Thoracic aorta (tissue), 2 donors: ENCODE measurements at places on chromosomes 11 and 22.

DNA sequence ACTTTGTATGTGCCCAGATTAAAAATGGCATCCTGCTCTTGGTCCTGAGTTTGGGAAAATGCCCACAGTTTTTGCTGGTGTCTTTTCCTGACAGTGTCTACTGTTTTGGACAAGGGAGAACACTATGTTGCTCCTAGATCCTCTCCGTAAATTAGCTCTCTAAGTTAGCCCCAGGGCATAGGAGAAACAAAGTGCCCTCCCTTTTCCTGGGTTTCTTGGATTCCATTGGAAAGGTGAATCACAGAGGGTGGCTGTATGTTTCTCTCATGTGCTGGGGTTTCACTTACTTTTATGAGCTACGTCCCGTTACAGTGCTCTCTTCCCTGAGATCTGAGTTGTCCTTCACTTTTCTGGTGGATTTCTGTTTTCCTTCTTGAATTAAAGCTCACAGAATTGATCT, 782.8 kb downstream of the CNTN5 start:
- no peak for DNase-seq

GRCh38 chr11:74462631-74463030, 4.7 kb downstream of the KCNE3 start:
- no peak for DNase-seq

DNA sequence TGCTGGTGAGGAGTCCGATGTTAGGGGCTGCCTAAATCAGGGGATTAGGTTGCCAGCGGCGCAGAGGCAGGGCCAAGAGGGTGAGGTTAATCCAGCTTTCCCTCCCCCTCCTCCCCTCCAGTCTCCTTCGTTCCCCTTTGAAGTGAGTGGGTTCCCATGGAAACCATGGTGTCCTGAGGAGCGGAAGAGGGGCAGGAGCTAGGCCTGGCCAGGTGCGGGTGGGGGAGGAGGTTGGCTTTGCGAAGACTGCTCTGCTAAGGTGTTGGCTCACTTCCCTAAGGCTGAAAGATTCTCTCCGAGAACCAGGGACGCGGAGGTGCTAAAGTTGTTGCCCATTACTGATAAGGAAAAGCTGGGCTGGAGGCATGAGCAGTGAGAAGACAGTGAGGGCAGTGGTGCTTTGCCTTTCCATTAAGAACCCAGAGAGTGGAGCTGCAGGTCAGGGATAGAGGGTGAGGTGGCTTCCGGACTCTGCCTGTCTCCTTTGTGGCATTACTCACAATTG, 124.6 kb downstream of the FEZ1 start:
- DNase-seq: no peak

GRCh38 chr11:86438685-86439084, 64.0 kb downstream of the CCDC81 start:
- no peak for DNase-seq

GRCh38 chr11:28999620-29000019, 891.4 kb downstream of the METTL15 start:
- DNase-seq: no peak

- no peak for DNase-seq
These were observed 47.5 kb upstream of the TCF20 start for GRCh38 chr22:42317691-42318547.

GRCh38 chr11:83773950-83774880, 488.0 kb upstream of the CCDC90B start:
- DNase-seq: no peak

DNA sequence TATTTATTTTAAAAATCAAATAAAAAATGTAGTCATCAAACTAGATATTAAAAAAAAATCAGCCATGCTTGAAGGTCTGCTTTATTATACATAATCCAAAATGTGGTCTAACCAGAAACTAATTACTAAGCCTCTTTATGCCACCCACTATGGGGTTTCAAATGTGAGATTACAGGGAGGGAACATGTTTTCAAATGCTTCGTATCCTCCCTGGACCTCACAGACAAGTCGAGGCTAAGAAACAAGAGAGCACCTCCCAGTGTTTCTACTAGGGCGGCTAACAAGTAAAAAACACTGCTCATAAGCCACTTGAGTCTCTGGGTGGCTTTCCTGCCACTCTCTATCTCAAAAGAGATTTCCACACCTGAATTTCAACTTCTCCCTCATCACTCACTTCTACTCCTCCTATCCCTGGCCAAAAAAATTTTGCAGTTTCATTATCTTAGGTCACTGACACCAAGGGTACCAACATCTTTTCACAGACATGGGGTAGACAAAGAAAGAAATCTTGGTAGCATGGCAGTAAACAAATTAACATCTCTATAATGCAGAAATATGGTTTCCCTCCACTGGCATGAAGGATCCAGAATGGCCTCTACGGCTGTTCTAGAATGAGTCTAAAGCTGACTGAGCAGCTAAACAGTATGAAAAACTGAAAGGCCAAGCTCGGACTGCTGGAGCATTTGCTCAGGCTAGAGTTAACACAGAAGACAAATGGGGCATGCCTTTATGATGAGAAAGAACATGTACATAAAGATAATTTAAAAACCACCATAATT, 50.9 kb downstream of the PITPNB start:
- DNase-seq: no peak

DNA sequence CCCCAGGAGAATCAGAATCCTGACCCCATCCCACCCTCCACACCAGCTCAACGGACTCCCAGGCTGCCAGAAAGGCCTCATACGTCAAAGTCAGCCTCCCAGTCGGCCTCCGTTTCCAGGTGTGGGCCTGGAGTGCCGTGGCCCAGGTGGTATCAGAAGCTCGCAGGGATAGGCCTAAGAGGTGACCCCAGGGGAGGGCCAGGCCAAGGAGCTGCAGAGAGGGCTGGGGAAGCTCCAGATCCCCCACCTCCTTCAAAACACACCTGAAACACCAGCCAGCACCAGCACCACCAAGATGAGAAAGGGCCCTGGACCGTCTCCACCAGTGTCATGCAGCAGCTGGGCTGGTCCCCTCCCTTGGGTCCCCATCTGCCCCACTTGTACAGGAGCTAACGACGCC, 20.3 kb downstream of the ASCL2 start:
- no peak for DNase-seq

DNA sequence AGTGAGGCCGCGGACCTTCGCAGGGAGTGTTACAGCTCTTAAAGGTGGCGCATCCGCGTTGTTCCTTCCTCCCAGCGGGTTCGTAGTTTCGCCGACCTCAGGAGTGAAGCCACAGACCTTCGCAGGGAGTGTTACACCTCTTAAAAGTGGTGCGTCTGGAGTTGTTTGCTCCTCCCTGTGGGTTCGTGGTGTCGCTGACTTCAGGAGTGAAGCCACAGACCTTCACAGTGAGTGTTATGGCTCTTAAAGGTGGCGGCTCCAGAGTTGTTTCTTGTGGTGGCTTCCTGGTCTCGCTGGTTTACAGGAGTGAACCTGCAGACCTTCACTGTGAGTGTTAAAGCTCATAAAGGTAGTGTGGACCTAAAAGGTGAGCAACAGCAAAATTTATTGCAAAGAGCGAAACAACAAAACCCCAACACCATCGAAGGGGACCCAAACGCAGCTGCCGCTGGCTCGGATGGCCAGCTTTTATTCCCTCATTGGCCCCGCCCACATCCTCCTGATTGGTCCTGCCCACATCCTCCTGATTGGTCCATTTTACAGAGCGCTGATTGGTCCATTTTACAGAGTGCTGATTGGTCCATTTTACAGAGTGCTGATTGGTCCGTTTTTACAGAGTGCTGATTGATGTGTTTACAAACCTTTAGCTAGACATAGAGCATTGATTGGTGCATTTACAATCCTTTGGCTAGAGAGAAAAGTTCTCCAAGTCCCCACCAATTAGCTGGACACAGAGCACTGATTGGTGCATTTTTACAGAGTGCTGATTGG, 1.2 kb upstream of the TMEM45B start:
- no peak for DNase-seq

DNA sequence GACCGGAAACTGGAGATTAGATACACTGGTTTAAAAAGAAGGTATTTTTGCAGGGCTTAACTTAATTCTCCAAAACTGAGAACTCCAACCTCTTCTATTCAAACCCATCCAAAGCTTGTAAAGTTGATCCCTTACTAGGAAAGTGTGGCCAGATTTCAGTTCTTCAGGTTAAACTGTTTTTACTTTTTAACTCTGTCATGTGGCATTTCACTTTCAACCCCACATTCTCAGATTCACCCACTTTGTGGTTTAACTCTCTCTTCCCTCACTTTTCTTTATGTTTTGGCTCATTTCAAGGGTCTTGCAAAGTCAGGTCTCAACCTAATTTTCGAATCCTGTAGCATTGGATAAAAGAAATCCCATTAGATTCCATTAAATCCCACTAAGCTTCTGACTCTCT, 75.4 kb downstream of the MPPED2 start:
- no peak for DNase-seq

DNA sequence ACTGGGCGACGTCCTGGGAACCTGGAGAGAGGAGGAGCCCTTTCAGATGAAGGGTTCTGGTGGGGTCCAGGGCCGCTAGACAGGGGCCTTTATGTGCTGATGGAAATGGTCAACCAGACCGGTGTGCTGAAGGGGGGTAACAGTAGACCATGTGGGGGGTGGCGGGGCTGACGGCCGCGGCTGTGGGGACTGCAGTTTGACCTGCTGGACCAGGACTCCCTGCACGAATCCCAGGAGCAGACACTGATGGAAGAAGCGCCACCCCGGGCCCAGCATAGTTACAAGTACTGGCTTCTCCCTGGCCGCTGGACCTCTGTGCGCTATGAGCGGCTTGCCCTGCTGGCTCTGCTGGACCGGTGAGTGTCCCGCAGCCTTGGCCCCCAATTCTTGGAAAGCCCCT, 6.4 kb downstream of the PCNX3 start:
- DNase-seq: no peak

DNA sequence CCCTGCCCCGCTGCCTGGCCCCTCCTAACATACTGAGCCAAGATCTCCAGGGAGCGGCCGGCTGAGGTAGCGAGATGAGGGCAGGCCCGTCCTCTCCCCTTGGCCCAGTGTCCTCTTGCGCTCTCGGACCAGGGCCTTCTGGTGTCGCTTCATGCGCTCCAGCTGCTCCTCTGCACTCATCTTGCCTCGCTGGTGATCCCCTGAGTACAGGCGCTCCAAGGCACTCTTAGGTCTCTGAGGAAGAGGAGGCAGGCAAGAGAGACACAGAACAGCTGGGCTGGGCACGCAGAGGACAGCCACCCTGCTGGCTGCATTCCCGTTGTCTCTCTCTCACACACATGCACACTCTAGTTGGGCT, 50.6 kb downstream of the C11orf58 start:
- no peak for DNase-seq

GRCh38 chr22:27273436-27273835, 528.1 kb downstream of the MN1 start:
- DNase-seq: no peak

- DNase-seq: no peak
These were observed 2.2 kb upstream of the TUT1 start for GRCh38 chr11:62593434-62594044.

DNA sequence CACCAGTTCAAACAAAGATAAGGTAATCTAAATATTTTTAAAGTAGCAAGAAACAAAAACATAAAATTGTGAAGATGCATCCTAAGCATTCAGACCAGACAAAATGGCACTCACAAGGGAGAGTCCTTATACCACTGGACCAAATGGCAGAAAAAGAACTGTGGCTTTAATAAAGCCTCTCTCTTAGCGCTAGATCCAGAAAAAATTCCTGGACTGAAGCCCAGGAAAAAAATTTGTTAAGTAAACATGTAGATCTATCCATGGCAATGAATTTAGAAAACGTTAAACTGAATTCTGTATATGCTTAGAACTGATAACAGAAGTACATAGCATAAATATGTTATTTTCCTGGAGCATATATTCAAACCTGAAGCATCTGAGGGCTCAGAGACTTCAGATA, 11.8 kb upstream of the CD59 start:
- no peak for DNase-seq

- DNase-seq: no peak
These were observed 87.3 kb downstream of the WNT11 start for GRCh38 chr11:76119032-76119431.

- no peak for DNase-seq
These were observed 75.1 kb downstream of the INSC start for GRCh38 chr11:15189641-15190365.

DNA sequence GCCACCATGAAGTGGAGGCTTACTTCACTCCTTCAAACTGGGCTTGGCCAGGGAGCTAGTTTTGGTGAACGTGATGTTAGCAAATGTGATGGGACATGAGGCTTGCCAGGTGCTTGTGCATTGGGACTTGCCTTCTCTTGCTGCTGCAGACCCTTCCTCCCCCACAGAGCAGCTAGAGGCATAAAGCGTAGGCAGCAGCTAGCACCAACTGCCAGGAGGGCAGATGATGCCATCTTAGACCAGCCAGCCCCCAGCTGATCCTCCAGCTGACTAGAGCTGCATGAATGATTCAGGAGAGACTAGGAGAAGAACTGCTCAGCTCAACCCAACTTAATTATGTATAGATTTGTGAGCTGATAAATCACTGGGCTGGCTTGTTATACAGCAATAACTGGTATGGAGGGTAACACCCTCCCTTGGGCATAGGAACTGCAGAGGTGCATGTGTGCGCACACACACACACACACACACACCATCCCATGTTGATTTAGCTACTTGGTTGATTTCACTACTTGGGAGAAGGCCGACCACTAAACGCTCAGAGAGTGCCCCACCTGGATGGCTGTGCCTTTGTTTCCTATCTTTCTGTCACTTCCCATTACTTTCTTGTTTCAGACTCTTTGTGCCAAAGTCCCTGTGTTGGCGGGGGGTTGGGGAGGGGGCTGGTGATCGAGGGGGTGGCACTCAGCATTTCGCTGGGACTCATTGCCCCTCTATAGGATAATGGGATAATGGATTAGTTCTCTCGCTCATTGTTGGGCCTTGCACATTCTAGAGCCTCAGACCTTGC, 202.8 kb downstream of the ADAMTS15 start:
- no peak for DNase-seq

DNA sequence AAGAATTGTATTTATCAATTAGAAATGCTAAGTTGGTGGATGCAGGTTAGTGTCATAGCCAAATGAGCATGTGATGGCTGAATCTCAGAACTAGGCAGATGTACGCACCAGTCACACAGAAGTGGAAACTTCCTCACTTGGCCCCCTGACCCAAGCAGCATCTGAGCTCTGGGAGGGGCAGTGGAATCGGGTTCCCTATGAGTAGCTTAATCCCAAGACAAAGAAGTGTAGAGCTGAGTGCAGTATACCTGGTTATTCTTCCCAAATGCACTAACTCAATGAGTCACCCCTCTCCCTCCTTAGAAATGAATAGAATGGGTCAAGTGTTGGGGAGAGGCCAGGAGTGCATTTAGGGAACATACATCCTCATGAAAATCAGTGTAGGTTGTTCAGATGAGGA, 224.6 kb downstream of the FAT3 start:
- DNase-seq: no peak

DNA sequence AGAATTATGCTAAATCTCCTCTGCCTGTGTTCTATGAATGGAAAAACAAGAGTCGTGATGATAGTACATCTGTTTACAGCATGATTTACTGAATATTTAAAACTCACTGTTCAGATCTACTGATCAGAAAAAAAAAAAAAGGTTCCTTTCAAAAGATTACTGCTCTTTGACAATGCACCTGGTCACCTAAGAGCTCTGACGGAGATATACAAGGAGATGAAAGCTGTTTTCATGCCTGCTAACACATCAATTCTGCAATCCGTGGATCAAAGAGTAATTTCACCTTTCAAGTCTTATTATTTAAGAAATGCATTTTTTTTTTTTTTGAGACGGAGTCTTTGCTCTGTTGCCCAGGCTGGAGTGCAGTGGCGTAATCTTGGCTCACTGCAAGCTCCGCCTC, 30.7 kb downstream of the CLTCL1 start:
- DNase-seq: no peak
